Left lung (tissue), 14 donors: ENCODE measurements at places on chromosomes 16 and 17. TPM values are rescaled to one million over a fixed set of nuclear protein-coding genes. Genes with fewer than 3 reads are reported as not detected.
A peak's percentile ranks its signal among the peaks of the same experiment; 100 is the strongest.

GRCh38 chr17:41284546-41284945 lies 9.0 kb downstream of the KRTAP9-7 start:
- peaks cover 3% of the 10 kb centered on the region for H3K4me1 ChIP-seq
- H3K4me3 ChIP-seq: no peak overlapping the region
- H3K27me3 ChIP-seq: no peaks in the 10 kb centered on the region
- H3K27ac ChIP-seq: no peak overlapping the region

- H3K27me3 ChIP-seq: no peaks in the 10 kb centered on the region
- no peak overlapping the region for H3K27ac ChIP-seq
- DNase-seq: no peak
- no peaks in the 10 kb centered on the region for H3K4me1 ChIP-seq
- no peak overlapping the region for H3K4me3 ChIP-seq
These were observed 157.8 kb downstream of the CDH13 start for GRCh38 chr16:82784573-82784968.

GRCh38 chr17:50114849-50115357 lies 15.1 kb downstream of the SAMD14 start:
- peaks cover 17% of the 10 kb centered on the region for H3K4me1 ChIP-seq
- no peak overlapping the region for H3K4me3 ChIP-seq
- no peak overlapping the region for H3K27ac ChIP-seq
- DNase-seq: no peak
- peaks cover 51% of the 10 kb centered on the region for H3K27me3 ChIP-seq
- peaks cover 8% of the 10 kb centered on the region for H3K36me3 ChIP-seq

DNA sequence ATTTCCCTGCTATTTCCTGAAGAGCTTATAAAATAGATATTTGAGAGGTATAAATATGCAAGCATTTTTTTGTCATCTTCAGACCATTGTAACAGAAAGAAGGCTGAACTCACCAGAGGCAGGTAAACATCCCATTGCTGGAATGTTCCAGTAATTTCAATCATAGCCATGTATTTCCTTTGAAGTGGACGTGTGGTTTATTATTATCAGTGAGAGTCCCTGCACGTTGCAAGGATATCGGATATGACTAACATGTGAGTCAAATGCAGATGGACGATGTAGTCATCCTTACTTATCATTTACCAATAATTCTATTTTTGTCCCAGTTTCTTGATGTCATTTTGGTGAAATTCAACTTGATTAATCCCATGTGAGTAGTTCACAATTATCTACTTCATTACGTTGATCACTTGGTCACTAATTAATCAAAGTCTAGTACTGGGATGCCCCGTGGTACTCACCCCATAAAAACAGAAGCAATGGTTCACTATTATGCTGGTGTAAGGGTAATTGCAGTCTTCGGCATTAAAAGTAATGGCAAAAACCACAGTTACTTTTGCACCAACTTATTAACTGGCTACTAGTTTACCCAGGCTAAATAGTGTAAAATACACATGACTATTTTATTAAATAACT lies 89.5 kb downstream of the VAT1L start:
- DNase-seq: no peak
- no peak overlapping the region for H3K27ac ChIP-seq
- no peak overlapping the region for H3K4me3 ChIP-seq
- no peaks in the 10 kb centered on the region for H3K36me3 ChIP-seq
- H3K4me1 ChIP-seq: no peaks in the 10 kb centered on the region

GRCh38 chr16:12544477-12545296 lies 259.0 kb downstream of the CPPED1 start:
- H3K4me1 ChIP-seq: peaks cover 8% of the 10 kb centered on the region
- no peaks in the 10 kb centered on the region for H3K36me3 ChIP-seq
- H3K27me3 ChIP-seq: no peaks in the 10 kb centered on the region
- H3K4me3 ChIP-seq: no peak overlapping the region

GRCh38 chr16:72620853-72621252 lies 427.1 kb downstream of the ZFHX3 start:
- H3K4me3 ChIP-seq: no peak overlapping the region
- DNase-seq: no peak
- no peaks in the 10 kb centered on the region for H3K36me3 ChIP-seq
- no peak overlapping the region for H3K27ac ChIP-seq
- H3K4me1 ChIP-seq: no peaks in the 10 kb centered on the region
- H3K27me3 ChIP-seq: no peaks in the 10 kb centered on the region

DNA sequence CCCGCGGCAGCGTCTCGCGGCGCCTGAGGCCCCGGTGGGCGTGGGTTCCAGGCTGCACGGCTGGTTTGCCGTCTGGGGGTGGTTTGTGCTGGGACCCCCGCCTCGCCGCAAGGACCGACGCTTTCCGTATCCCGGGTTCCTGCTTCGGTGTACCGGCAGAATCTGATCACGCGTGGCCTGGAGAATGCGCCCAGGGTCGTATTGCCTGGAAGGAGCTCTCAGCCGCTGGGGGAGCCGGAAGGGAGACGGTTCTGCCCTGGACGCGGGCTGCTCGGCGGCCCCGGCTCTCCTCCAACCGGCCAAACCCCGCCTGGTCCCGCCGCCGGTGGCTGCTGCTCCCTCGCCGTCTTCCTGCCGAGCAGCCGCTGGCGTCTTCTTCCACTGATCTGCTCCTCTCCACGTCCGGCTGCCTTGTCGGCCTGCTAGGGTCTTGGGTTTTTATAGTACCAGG lies 39.8 kb downstream of the ZNF778 start:
- no peaks in the 10 kb centered on the region for H3K36me3 ChIP-seq
- H3K27me3 ChIP-seq: no peaks in the 10 kb centered on the region
- peaks cover 16% of the 10 kb centered on the region for H3K4me1 ChIP-seq
- H3K4me3 ChIP-seq: peak overlapping the region; percentile 44
- no peak overlapping the region for H3K27ac ChIP-seq

DNA sequence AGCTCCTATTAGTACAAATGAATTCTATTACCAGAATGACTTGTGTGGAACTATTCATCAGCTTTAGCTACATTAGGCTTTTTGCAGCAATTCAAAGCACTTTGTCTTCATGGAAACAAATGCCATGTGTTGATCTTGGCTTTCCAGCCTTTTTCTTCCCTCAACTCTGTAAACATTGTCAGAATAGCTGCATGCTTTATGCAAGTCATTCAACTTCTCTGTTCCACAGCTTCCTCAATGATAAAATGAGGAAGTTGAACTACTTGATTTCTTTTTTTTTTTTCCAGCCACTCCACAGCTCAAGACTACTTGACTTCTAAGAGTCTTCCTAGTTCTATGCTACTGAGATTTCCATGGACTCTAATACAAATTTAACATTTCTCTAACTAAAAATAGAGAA lies 41.1 kb downstream of the KIAA0753 start:
- DNase-seq: no peak
- peak overlapping the region; percentile 34 for H3K27ac ChIP-seq
- H3K36me3 ChIP-seq: peaks cover 25% of the 10 kb centered on the region

GRCh38 chr16:17325476-17326143 lies 145.2 kb downstream of the XYLT1 start:
- no peaks in the 10 kb centered on the region for H3K27me3 ChIP-seq
- no peak overlapping the region for H3K27ac ChIP-seq
- H3K4me3 ChIP-seq: no peak overlapping the region
- H3K4me1 ChIP-seq: peaks cover 22% of the 10 kb centered on the region
- DNase-seq: no peak

DNA sequence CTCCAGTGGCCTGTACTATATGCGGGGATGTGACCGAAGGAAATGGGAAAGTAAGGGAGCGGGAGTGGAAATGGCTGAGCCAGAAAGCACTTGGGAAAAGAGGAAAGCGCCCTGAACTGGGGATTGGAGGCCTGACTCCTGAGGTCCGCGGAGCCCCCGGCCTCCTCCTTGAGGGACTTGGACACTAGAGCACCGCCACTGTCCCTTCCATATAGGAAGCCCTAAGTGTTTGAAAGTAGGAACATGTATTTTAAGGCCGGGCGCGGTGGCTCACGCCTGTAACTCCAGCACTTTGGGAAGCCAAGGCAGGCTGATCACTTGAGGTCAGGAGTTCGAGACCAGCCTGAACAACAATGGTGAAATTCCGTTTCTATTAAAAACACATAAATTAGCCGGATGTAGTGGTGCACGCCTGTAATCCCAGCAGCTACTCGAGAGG lies 530 bp upstream of the ZDHHC7 start:
- H3K27ac ChIP-seq: peak overlapping the region; percentile 98
- H3K36me3 ChIP-seq: peaks cover under 1% of the 10 kb centered on the region
- no peak for DNase-seq
- H3K4me1 ChIP-seq: peaks cover 9% of the 10 kb centered on the region
- no peaks in the 10 kb centered on the region for H3K27me3 ChIP-seq

DNA sequence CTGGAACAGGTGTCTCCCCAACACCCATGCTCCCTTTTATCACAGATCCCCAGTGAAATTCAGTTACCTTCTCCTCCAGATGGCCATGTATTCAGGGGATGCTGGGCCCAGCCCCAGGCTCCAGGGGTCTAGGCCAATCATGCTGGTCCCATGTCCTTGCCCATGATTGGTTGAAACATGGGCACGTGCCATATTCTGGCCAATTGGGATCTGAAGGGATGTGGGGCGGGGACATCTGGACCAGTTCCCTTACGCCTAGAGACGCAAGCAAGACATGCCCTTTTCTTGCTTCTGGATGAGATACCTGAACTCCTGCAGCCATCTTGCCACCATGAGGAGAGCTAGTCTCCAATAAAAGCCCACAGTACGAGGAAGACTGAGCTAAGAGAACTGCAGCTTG lies 31.0 kb upstream of the ST6GALNAC1 start:
- H3K27me3 ChIP-seq: no peaks in the 10 kb centered on the region
- no peaks in the 10 kb centered on the region for H3K36me3 ChIP-seq
- H3K4me3 ChIP-seq: no peak overlapping the region
- no peak overlapping the region for H3K27ac ChIP-seq
- DNase-seq: no peak
- H3K4me1 ChIP-seq: peaks cover 11% of the 10 kb centered on the region

DNA sequence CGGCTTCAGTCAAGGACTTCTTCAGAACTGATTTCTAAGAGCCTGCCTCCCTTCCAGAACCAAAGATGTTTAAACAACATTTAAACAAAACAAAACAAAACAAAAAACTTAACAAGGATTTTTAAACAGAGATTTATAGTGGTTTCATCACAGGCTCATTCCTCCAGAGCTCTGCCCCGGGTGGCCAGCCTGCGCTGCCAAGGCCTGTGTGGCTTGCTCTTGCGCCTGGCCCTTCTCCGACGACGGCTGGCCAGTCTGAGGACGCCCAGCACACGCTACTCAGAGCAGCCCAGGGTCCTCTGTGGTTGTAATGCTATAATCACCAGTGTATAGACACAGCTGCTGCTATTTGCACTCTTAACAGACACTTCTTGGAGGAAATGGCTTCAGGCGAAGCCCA lies 307.2 kb upstream of the MYOCD start:
- H3K27ac ChIP-seq: no peak overlapping the region
- no peak overlapping the region for H3K4me3 ChIP-seq
- no peaks in the 10 kb centered on the region for H3K36me3 ChIP-seq
- peak; percentile 65 for DNase-seq
- H3K4me1 ChIP-seq: no peaks in the 10 kb centered on the region
- H3K27me3 ChIP-seq: peaks cover 5% of the 10 kb centered on the region

TGFB1I1 gene
- total RNA-seq: 70.3 TPM

SYCE1L gene
- 5.7 TPM for total RNA-seq

SDF2 gene
- 58.1 TPM for total RNA-seq

IGFALS gene
- 2.2 TPM for total RNA-seq

HLF gene
- total RNA-seq: 4.4 TPM

ASIC2 gene
- 0.09 TPM for total RNA-seq

NAGS gene
- total RNA-seq: 5.2 TPM

ALOXE3 gene
- total RNA-seq: 0.23 TPM

ITGB3 gene
- total RNA-seq: 10.9 TPM

TEKT1 gene
- total RNA-seq: not detected

FOXC2 gene
- total RNA-seq: 2.0 TPM
